ENCODE measurements at places on chromosomes 4 and X.

- DNase-seq: no peak
Measured at GRCh38 chrX:151386838-151387459, 10.1 kb upstream of the VMA21 start.

GRCh38 chr4:1376841-1377605 is 29.2 kb downstream of the NKX1-1 start:
- DNase-seq: no peak

- DNase-seq: no peak
Measured at GRCh38 chr4:32268863-32269262, 1548.7 kb downstream of the PCDH7 start.

- peak; percentile 100 for DNase-seq
Measured at GRCh38 chr4:139783741-139784484, 118.3 kb downstream of the MGST2 start.

DNA sequence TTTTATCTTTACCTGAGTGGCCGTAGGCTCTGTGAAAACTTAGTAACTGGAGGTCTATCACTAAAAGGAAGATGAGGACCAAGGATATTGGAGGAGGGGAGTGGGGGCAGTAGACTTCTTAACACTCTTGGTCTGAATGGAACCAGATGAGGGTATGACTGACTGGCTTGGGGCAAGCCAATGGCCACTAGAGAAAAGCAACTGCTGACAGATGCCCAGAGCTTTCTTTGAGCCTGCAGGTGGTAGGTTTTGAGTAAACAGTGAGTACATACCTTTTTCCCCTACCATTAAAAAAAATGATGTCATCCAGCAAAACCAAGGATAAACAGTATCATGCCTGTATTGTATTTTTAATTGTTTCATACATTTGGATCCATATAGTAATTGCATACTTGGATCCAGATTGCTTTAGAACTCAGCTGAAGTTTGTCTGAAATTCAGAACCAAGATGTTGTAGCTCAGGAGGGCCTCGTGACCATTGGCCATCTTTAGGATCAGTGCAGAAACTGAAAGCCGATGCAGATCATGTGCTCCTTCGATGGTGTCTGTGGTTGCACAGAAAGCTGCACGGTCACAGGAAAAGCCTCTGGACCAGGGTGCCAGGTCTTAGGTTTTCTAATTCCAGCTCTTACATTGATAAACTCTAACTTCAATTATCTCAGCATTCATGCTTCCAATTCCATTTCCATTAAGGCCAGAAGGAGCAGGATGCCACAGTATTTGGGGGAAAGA is 131.0 kb downstream of the PDGFRA start:
- no peak for DNase-seq

- no peak for DNase-seq
Measured at GRCh38 chrX:47158781-47159180, 13.8 kb downstream of the RBM10 start.

DNA sequence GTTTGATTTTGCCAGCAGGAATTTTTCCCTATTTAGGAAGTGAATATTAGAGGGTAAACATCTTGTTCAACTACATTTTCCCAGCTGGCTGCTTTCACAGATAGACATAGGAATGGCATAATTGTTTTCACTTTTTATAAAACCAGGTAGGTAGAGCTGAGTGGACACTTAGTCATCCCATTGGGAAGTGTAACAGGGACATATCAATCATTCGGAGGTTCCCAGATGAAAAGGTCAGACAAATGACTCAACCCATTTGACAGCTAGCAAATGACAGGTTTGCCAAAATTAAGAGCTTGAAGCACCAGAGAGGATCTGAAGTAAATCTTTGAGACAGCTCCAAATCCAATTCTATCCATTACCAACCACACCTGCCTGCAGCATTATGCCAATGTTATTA is 205.3 kb downstream of the SLC39A8 start:
- DNase-seq: no peak

- no peak for DNase-seq
Measured at GRCh38 chr4:76641758-76642157, 206.7 kb downstream of the SHROOM3 start.

- no peak for DNase-seq
Measured at GRCh38 chr4:79184476-79184875, 141.4 kb downstream of the NAA11 start.

GRCh38 chrX:122579526-122579925 is 604.6 kb upstream of the GRIA3 start:
- DNase-seq: peak; percentile 12

All from foreskin melanocyte (primary cell).